ENCODE measurements at places on chromosomes 4 and X.

- no peak for DNase-seq
Observed at GRCh38 chr4:87209696-87210095, 10.7 kb downstream of the KLHL8 start.

GRCh38 chr4:94306713-94307112 lies 35.9 kb downstream of the HPGDS start:
- no peak for DNase-seq

- DNase-seq = no peak
Observed at GRCh38 chr4:92232566-92232965, 71.2 kb upstream of the GRID2 start.

- DNase-seq = no peak
Observed at GRCh38 chr4:44632089-44632488, 19.3 kb downstream of the YIPF7 start.

DNA sequence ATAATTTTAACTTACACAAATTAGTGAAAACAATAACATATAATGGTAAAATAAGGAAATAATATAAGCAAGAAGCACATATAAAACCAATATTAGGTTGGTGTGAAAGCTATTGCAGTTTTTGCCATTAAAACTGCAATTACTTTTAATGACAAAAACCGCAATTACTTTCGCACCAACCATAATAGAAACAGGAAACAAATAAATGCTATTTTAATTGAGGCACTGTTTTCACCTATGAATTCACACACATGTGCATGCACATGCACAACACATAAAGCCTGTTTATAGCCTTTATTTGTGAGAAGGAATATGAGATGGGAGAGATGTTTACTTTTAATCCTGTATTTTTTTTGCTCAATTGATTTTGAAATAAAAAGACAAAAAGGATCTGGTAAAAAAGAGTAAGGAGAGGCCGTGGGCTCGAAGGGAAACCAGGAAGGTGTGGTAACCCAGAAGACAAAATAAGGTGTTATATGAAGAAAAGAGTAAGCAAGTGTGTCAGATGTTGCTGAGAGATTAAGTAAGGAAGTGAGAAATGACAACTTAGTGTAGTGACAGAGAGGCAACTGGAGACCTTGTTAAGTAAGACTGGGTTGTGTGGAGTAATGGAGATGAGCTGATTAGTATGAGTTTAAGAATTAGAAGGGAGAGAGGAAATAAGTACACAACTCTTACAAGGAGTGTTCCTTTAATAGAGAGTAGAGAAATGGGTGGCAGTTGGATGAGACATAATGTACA lies 69.0 kb downstream of the KLHL13 start:
- DNase-seq = no peak

DNA sequence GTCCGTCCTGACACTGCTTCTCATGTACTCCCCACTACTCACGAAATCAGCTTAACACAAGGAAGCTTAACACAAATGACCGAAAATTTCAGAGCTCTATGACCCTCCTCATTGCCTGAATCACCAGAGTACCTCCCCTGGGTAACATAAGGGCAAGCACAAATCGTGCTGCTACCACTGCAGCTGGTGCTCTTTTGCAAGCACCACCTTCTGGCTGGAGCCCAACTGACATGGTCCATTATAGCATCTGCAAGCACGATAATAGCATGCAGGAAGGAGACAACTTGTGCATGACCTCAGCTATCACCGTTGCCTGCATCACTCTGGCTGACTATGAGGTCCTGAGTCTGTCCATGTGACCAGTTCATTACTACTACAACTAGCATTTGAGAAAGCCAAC lies 308.0 kb downstream of the TEX13C start:
- DNase-seq = no peak
